ENCODE measurements at places on chromosomes 11 and 22.

- DNase-seq, result no peak
Observed at GRCh38 chr22:45629469-45630089, 42.1 kb upstream of the ATXN10 start.

- DNase-seq, result no peak
Observed at GRCh38 chr11:120302001-120302805, 22.9 kb upstream of the TLCD5 start.

- DNase-seq, result peak; percentile 21
Observed at GRCh38 chr11:133134314-133135173, 397.8 kb downstream of the OPCML start.

DNA sequence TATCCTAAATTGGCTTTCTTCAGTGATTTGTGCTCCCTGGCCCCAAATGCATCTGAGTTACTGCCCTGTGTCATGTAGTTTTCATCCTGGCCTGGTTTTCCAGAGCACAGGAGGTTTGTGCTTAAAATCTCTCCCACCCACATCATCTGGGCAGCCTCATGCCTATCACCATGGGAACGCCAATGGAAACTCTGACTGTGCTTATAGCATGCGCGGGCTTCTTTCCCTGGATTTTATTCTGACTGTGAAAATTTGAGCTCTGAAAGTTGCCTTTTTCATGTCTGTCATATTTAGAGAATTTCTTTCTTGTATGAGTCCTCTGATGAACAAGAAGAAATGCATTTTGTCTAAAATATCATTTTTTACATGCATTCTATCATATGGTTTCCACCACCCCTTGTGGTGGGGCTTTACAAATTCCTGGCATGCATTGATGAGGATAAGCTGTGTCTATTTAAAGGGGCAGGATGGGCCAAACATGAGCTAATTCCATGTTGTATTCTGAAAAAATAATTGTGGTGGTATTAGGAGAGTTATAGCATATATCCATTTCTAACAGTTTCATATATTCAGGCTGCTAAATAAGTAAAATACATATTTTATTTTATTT, 55.1 kb downstream of the IRAG1 start:
- no peak for DNase-seq

DNA sequence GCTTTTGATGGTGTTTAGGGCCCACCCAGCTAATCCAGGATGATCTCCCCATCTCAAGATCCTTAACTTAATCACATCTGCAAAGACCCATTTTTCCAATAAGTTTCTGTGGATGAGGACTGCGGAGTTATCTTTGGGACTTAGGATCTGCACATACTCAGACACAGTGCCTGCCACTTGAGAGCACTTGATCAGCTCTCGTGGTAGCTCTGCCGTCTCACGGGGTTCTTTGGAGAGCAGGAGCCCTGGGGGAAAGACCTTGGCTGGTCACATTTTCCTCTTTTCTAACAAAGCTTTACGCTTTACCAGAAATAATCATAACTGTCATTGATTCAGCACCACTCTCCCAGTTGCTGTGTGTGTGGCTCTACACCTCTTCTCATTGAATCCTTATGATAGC, 6.1 kb downstream of the HEPHL1 start:
- no peak for DNase-seq

GRCh38 chr22:37237371-37238268, 6.4 kb downstream of the RAC2 start:
- DNase-seq, result no peak

GRCh38 chr22:36659762-36660509, 43.6 kb downstream of the CACNG2 start:
- peak; percentile 94 for DNase-seq

GRCh38 chr11:131866535-131867400, 496.4 kb downstream of the NTM start:
- no peak for DNase-seq

DNA sequence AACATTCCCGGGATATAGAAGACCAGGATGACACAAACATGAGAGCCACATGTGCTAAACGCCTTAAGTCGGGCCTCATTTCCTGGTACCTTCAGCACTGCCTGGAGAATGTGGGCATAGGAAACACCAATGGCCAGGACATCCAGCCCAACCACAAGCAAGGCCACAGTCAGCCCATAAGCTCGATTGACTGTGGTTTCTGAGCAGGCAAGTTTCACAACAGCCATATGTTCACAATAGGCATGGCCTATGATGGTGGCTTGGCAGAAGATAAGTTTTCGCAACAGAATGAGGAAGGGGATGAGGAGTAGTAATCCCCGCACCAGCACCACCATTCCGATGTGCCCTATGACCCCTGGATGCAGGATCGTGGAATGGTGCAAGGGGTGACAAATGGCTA, 26.9 kb upstream of the OR56A1 start:
- DNase-seq, result no peak

DNA sequence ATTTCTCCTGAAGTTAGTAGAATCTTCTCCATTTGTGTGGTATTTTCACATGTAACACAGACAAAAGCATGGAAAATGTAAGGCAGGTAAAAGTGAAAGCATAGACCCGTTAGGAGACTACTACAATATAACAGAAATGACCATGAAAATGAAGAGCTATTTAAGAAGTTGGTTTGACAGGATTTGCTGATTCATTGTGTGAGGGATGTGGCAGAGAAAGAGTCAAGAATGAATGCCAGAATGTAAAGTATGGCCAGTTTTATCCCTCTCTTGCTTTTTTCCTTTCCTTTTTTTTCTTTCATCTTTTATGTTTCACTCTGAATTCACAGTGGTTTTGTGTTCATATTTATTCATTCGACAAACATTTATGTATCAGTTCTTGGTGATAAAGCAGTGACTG, 115.9 kb downstream of the ARFGAP2 start:
- DNase-seq, result no peak

DNA sequence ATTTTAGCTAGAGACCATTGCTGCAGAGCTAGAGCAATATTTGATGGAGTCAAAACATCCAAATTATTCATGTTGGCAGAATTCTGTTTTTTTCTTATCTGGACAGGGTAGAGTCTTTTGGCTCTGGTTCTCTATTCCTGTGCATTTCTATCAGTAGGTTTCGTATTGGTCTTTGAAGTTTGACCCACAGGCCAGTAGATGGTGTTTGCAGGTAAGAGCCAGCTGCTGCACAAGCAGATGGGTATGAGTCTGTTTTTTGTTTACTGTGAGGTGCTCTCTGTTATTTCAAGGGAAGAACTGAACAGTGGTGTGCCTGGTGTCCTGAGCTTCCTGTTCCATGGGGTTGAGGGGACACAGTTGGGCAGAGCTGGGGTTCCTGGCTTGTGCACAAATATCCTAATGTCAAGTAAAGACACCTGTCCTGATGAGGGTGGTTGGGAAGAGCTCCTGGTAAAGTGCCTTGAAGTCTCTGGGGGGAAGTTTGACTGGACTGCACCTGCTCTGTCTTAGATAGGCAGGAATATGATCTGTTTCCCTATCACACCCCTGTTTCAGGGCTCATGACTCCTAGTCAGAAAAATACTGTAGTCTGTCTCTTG, 34.0 kb upstream of the SLC22A25 start:
- no peak for DNase-seq

- DNase-seq, result no peak
Observed at GRCh38 chr11:6611092-6611962, 689 bp downstream of the TAF10 start.

- DNase-seq, result no peak
Observed at GRCh38 chr11:55572548-55572947, 620 bp downstream of the OR4C16 start.

GRCh38 chr11:12695221-12695794, 21.1 kb downstream of the TEAD1 start:
- DNase-seq, result no peak

DNA sequence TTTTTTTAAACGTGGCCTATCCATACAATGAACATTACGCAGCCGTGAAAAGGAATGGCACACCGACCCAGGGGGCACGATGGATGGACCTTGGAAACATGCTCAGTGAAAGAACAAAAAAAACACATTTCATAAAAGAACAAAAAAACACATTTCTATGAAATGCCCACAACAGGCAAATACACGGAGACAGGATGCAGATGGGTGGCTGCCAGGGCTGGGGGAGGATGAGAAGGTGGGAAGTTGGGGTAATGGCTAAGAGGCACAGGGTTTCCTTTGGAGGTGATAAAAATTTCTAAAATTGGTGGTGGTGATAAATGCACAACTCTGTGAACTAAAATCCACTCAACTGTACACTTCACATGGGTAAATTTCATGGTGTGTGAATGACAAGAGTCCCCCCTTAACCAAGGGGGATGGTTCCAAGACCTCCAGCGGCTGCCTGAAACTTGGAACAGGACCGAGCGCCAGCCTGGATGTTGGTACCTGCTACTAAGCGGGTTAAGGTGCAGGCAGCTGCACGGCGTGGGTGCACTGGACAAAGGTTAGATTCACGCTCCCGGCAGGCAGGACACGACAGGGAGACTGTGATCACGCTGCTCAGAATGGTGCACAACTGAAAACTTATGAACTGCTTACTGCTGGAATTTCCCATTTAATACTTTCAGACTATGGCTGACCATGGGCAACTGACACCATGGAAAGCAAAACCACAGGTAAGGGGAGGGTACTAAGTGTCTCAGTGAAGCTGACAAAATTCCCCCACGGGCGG, 16.5 kb downstream of the BRD1 start:
- DNase-seq, result no peak

Measured in COR-L47 (cell line).